ENCODE measurements at places on chromosomes 1 and 21. TPM values are rescaled to one million over a fixed set of nuclear protein-coding genes. Genes with fewer than 3 reads are reported as not detected.

SH3BGR gene
- 4.6 TPM for total RNA-seq

PGLYRP4 gene
- total RNA-seq, result 4.0 TPM

FALEC gene
- not detected for total RNA-seq

LMO4 gene
- total RNA-seq, result 63.6 TPM

SERBP1 gene
- 304 TPM for total RNA-seq
